DMS79 (cell line): ENCODE measurements at places on chromosomes 2 and 18.

DNA sequence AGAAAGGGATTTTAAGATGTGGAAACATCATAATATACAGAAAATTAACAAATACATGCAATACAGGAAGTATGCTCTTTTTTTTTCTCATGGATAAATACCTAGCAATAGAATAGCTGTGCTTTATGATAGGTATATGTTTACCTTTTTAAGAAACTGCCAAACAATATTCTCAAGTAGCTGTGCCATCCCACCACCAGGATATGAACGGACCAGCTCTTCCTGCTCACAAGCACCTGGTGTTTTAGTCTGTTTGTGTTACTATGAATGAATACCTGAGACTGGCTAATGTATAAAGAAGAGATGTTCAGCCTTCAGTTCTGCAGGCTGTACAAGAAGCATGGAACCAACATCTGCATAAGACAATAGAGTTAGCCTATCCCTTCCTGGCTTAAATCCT is 19.9 kb upstream of the UGT1A8 start:
- no peak for DNase-seq

DNA sequence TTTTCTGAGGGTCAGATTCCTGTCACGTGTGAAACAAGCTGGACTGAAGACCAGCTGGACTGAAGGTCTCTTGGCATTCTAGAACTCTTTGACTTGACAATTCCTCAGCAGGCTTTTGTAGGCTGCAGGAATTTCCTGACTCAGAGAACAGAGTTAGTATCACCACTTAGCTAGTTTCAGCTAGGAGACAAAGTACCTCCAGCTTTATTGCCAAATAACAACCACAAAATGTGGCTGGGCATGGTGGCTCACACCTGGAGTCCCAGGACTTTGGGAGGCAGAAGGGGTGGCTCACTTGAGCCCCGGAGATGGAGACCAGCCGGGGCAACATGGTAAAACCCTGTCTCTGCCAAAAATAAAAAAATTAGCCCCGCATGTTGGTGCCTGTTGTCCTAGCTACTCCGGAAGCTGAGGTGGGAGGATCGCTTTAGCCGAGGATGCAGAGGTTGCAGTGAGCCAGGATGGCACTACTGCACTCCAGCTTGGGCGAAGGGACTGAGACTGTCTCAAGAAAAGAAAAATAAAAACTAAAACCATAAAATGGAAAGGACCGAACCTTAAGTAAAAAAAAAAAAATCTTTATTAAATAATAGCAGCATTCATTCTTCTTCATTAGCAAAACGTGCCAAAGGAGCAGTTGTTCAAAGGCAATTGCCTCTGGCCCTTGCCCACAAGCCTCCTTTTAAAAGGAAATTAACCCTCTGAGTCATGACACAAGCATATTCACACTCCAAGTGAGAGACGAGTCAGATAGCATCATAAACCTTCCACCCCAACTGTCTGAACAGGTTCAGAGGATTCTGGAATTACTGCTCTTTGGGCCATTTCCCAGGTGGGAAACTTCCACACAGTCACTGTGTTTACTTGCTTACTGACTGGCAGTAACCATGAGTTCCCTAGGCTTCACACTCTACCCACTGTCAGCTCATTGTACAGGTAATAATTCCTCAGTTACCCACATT is 88.9 kb downstream of the MYL12B start:
- no peak for DNase-seq

- DNase-seq, result no peak
Observed at GRCh38 chr2:145060876-145061275, 541.0 kb upstream of the ZEB2 start.

GRCh38 chr2:15559379-15560139 is 1.6 kb downstream of the NBAS start:
- DNase-seq, result no peak

DNA sequence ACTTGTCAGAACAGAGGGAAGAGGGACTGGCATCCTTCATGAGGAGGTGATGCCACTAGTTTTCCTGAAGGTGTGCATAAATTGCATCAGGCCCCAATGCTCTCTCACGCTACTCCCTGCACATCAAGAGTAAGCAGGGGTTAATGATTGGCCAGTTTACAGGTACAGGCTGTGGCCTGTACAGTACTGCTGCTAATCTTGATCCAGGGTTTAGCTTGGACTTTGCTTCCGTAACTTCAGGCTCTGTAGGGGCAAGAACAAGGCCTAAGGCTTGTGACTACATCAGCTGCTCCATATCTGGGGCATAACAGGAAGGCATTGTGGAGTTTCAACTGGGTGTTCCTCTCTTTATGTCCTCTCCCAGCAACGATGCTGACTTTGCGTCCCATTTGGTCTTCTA is 96.8 kb upstream of the FZD7 start:
- no peak for DNase-seq

GRCh38 chr2:127200962-127201361 is 19.1 kb downstream of the CYP27C1 start:
- DNase-seq, result no peak

GRCh38 chr2:227661025-227661649 is 5.5 kb upstream of the SCYGR5 start:
- DNase-seq, result no peak

DNA sequence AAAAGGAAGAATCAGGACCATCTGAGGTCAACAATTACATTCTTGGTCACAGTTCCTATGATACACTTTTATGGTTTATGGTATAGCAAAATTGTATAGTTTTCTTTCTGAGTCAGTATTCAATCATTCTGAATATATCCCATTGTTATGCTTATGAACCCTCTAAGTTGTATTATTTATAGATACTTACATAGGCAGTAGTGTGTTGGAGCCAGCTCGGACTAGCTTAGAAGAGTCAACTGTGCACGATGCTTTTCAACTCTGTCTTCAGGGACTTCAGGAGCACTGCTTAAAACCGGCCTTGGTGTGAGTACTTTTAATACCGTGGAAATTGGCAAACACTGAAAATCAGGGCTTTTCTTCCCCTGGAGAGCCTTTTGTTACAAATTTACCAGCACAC is 215.7 kb downstream of the IKZF2 start:
- DNase-seq, result no peak

DNA sequence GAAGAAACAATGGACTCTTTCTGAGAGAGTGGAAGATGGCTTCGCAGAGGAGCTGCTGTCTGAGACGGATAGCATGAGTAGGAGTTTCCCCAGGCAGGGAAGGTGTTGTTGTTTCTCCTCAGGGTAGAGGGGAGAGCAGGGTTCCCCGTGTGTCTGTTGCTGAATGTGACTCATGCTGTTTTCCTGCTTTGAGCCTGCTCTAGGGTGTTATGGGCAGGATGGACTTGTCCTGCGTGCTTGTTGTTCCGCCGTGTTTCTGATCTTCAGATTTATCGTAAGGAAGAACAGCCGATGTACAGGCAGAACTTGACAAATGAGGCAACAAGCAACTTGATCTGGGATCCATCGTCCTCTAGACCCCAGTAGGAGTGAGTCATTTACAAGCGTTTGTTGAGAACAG is 19.7 kb upstream of the MYCN start:
- DNase-seq, result no peak

DNA sequence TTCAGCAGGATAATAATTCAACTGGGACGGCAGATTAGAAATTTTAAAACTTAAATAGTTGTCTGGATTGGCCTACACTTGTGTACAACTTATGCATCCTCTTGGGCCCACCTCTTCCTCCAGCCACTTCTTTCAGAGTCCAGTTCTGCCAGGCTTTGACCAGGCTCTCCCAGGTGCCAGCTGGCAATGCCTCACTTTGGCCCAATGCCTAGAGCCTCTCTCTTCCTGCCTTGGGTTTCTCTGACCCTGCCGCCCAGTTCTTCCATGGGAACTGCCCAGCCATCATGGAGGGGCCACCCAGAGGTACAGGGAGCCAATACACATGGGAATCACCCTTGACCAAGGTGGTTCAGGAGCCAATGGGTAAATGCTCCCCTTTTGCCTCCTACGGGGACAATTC is 135.5 kb downstream of the IRS1 start:
- no peak for DNase-seq

DNA sequence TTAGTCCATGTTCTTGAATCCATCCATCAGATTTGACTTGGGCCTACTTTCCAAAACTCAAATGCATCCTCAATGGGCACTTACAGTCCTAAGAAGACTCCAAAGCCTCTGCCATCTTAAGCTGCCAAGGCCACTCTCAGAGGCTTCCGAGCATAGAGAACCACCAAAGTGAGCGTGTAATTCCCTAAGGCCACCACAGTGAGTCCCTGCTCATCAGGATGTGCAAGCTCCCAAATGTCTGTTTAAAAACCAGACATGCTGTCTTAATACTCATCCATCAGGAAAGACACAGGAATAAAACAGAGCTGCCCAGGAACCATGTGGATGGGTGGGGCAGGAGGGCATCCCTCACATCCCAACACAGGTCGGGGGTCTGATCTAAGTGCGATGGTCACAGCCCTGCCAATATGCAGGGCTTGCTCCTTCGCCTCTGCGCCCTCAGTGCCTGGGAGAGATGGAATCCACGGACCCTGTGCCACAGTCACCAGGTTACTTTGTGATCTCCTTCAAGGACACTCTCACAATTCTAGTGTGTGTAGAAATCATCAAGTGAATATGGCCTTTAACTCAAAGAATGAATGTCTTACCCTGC is 80.4 kb downstream of the POLR1A start:
- no peak for DNase-seq

DNA sequence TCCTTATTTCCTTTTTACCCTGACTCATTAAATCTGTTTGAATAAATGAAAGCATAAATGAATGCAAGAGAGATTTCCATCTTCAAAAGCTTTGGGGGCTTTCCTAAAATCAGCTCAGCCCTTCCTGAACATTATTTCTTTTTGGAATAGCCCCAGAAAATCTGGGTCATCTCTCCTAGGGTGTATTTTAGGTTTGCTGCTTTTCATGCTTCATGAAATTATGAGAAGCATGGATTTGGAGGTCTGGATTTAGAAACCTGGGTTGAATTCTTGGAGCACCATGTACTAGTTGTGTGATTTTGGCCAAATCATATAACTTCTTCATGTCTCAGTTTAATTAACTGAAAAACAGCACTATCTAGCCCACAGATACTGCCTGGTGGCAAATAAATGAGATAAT is 24.0 kb upstream of the PELI1 start:
- no peak for DNase-seq

DNA sequence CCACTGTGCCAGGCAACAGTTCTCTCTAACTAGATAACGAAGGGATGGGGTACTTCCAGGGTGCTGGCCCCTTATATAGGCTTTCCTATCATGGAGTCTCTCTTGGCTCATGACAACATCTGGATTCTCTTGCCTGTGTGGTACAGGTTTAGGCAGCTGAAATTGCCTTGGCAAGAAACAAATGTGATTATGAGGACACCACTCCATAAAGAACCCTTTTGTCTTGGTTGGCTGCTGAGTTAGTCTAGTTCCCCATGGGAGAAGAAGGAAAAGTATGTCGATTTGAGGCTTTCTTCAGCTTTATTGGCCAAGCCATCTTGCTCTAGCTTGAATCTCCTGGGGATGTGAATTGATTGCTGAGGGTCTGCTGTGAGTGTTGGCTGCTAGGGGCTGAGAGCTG is 76.3 kb upstream of the ZCCHC2 start:
- DNase-seq, result no peak

DNA sequence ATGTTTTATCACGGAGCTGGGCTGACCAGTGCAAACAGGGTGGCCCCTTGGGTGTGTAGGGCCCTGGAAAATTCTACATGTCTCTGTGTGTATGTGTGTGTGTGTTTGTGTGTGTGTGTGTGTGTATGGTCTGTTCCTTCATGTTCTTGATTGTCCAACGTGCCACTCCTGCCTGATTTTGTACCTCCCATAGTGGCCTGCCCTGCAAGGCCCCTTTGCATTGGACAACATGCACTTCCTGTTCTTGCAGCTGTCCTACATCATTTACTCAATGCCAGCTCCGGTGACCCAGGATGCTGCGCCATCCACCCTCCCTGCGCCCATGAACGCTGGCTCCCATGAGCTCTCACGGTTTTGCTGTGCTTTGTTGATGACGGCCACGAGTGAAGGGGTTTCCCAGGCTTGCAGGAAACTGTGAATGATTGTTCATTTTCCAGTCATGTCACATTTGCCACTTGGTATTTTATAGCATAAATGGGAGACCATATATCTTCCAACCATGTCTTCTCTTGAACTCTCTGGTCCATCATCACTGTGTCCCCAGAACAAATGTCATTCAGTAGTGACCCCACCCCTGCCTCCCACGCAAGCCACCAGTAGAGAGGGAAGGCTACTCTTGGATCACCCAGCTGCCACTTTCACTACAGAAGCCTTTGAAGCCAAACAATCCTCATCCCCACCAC is 69.7 kb upstream of the NCK2 start:
- no peak for DNase-seq

DNA sequence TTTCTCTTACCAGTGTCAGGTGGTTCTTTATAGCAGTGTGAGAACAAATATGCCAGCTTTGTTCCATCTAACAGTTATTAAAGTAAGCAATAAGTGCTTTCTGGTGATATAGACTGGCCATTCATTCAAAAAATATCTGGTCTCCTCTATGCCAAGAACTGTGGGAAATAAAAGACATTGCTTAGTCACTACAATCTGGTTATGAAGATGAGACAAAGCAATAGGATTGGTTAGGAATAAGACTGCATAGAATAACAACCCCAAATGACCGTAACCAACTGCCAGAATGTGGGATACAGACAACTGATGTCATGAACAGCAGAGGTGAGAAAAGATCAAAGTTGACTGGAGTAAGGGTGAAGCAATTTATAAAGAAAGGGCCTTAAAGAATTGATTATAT is 83.8 kb downstream of the MBD2 start:
- no peak for DNase-seq

DNA sequence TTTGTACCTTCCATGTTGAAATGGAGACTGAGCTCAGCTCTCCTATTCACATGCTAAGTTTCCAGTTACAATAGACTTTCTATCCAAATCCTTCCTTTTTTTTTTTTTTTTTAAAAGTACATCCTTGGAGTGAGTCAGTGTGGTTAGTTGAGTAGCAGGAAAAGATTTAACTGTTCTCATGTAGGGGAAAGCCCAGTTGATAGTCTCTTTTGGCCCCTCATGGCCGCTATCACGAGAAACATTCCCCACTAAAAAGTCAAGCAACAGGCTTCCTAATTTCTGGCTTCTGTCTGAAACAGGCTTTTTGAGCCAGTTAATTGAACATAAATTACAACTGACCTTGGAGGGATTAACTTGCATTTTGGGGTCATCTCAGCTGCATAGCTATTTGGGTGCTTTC is 161.3 kb downstream of the MEIS1 start:
- DNase-seq, result no peak

DNA sequence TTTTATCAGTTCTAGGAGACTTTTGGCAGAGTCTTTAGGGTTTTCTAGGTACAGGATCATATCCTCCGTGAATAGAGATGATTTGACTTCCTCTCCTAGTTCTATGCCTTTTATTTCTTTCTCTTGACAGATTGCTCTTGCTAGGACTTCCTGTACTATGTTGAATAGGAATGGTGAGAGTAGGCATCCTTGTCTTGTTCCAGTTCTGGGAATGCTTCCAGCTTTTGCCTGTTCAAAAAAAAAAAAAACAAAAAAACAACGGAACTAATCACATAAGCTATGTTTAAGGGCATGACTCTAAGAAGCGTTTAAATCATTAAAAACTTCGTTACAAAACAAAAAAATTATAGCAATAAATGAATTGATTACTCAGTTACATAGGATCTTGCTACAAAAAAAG is 145.7 kb downstream of the NUP35 start:
- DNase-seq, result no peak
